ENCODE measurements at places on chromosomes 4 and X. TPM values are rescaled to one million over a fixed set of nuclear protein-coding genes. Genes with fewer than 3 reads are reported as not detected.

GRCh38 chrX:107721318-107721717 is 54.3 kb downstream of the TSC22D3 start:
- no peaks in the 10 kb centered on the region for H3K36me3 ChIP-seq
- H3K27me3 ChIP-seq, result peaks cover 26% of the 10 kb centered on the region
- H3K4me1 ChIP-seq, result peaks cover 2% of the 10 kb centered on the region
- H3K4me3 ChIP-seq, result no peak overlapping the region
- H3K27ac ChIP-seq, result no peak overlapping the region
- no peak for DNase-seq

GRCh38 chr4:46417848-46418247 is 27.9 kb upstream of the GABRA2 start:
- no peak overlapping the region for H3K27ac ChIP-seq
- DNase-seq, result no peak
- no peaks in the 10 kb centered on the region for H3K4me1 ChIP-seq
- no peaks in the 10 kb centered on the region for H3K27me3 ChIP-seq
- no peaks in the 10 kb centered on the region for H3K36me3 ChIP-seq
- H3K4me3 ChIP-seq, result no peak overlapping the region

DNA sequence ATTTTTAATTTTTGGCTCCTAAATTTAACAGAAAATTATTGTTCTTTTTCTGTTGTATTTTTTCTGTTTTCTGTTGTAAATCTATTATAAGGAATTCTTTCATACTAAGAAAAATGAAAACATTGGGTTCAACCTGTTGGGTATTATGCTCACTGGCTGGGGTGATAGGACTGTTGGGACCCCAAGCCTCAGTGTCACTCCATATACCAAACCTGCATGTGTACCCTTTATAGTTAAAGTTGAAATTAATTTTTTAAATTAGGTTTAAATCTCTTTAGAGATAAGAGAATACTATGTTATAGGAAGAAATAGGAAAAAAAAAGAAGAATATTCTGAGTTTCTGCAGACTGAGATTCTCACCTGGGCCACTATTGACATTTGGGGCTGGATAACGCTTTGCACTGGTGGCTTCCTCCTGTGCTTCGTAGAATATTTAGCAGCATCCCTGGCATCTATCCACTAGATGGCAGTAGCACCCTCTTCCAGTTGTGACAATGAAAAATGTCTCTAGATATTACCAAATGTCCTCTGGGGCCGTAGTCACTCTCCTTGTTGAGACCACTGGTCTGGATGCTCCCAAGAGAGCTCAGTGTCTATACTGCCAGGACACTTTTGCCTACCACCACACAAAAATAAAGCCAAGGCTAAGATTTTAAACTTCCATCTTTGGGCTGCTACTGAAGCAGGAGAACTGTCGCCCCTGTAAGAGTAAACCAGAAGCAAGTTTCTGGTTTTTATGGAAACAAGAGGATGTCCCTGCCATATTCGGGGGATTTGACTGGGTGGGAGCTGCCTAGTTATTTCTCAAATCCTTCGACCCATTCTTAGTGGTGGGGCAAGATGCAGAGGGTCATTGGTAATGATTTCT is 22.4 kb upstream of the CLTRN start:
- H3K27me3 ChIP-seq, result no peaks in the 10 kb centered on the region
- no peak overlapping the region for H3K4me3 ChIP-seq
- H3K36me3 ChIP-seq, result peaks cover 11% of the 10 kb centered on the region
- H3K27ac ChIP-seq, result no peak overlapping the region
- H3K4me1 ChIP-seq, result no peaks in the 10 kb centered on the region

DNA sequence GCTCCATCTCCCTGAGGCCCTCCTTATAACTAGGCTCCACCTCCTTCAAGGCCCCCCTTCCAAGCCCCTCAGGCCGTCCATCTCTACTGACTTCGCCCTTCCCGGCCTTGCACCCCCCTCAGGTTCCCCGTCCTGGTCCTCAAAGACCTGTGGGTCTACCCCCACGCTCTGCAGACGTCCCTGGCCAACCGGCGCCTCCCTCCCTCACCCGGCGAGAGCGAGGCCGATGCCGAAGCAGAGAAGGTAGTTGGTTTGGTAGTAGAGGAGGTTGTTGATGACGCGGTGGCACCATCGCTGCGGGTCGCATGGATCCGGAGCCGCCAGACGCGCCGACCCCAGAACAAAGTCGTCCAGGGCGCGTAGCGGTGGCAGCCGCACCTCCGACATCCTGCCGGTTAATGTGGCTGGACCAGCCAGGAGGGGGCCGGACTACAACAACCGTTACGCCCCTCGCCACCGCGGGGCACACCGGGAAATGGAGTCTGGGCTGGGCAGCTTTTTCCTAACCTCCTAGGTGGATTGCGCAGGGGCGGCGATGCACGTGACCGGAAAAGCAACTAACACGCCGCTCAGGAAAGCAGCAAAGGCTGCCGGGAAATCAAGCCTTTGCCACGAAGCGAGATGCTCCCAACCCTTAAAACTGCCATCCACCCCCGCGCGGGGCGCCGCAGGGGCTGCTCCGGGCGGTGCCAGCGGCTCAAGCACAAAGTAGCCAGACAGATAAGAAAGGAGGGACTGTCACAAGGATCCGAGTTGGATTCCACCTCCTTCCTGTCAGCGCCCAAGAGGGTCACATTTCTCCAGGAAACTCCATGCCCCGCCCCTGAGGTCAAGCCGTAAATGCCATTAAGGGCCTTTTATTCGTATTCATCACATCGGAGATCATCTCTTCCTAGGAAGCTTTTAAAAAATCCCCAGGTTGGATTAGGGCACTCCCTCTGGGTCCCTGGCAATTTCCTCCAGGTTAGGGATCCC is at the start of gene PRAF2:
PRAF2 (minus strand) TSS at position 402 of the 975 bp plus-strand sequence; CDS start at position 387, 15 bp downstream.
- peaks cover 16% of the 10 kb centered on the region for H3K36me3 ChIP-seq
- no peaks in the 10 kb centered on the region for H3K27me3 ChIP-seq
- H3K27ac ChIP-seq, result peak within 1 kb of the TSS; percentile 77
- peaks cover under 1% of the 10 kb centered on the region for H3K4me1 ChIP-seq
- H3K4me3 ChIP-seq, result peak within 1 kb of the TSS; percentile 85

GRCh38 chrX:50483283-50483682 is 12.7 kb upstream of the DGKK start:
- no peaks in the 10 kb centered on the region for H3K4me1 ChIP-seq
- H3K36me3 ChIP-seq, result no peaks in the 10 kb centered on the region
- no peak overlapping the region for H3K27ac ChIP-seq
- DNase-seq, result no peak
- H3K27me3 ChIP-seq, result no peaks in the 10 kb centered on the region

DNA sequence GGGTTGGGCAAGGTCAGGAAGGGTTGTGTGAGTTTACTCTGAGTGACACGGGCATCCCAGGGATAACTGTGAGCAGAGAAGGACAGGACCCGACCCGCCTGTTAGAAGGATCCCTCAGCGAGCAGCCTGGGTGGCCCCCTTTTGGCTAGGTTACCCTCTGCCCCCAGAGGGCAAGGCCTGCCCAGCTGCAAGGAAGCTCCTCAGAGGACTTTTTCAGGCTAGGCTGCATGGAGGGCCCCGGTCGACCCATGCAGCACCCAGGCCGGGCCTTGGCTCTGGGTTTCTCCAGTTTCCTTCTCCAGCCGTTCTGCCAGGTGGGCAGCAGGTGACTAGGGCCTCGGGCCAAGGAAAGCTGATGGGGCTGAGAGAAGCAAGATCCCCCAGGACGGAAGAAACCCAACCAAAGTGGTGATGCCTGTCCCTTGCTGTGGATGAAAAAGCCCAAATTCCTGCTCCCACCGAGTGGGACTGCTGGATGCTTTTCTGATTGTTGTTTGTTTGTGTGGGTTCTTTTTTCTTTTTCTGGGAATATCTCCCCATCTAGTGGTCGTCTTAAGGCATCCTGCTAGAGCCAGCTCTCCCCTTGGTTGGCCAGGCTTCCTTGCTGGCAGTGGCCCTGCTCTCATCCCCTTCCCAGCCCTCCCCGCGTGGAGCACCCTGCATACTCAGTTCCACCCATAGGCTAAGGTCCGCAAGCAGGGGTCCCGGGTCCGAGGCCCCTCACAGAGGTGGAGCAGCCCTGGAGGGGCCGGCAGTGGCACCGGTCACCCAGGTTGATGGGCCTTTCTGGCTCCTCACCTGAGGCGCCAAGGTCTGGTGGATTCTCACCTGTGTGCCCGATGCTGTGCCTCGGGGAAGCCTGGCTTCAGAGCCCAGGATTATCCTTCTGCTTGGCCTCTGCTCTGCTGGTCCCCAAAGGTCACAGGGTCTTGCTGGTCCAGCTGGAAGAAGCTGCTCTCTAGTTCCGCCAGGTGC is 1.8 kb downstream of the ZFP92 start:
- H3K36me3 ChIP-seq, result no peaks in the 10 kb centered on the region
- no peaks in the 10 kb centered on the region for H3K4me1 ChIP-seq
- peaks cover 15% of the 10 kb centered on the region for H3K27me3 ChIP-seq
- H3K4me3 ChIP-seq, result no peak overlapping the region
- no peak overlapping the region for H3K27ac ChIP-seq
- no peak for DNase-seq

GRCh38 chrX:19715711-19716638 is 171.4 kb downstream of the SH3KBP1 start:
- H3K27me3 ChIP-seq, result no peaks in the 10 kb centered on the region
- H3K36me3 ChIP-seq, result no peaks in the 10 kb centered on the region
- H3K4me3 ChIP-seq, result no peak overlapping the region
- no peak for DNase-seq

- no peaks in the 10 kb centered on the region for H3K27me3 ChIP-seq
- H3K36me3 ChIP-seq, result no peaks in the 10 kb centered on the region
- peak; percentile 27 for DNase-seq
- peaks cover 2% of the 10 kb centered on the region for H3K4me1 ChIP-seq
- H3K27ac ChIP-seq, result no peak overlapping the region
Measured at GRCh38 chrX:48961585-48962091, 4.2 kb upstream of the OTUD5 start.

GRCh38 chr4:24370421-24370820 is 213.9 kb downstream of the DHX15 start:
- no peak overlapping the region for H3K27ac ChIP-seq
- 0 out of 2 replicates have a peak, but pooled peaks cover 1% of the 10 kb centered on the region for H3K27me3 ChIP-seq
- H3K4me3 ChIP-seq, result no peak overlapping the region
- no peak for DNase-seq

- H3K36me3 ChIP-seq, result no peaks in the 10 kb centered on the region
- no peak overlapping the region for H3K4me3 ChIP-seq
- H3K27me3 ChIP-seq, result peaks cover 22% of the 10 kb centered on the region
- H3K27ac ChIP-seq, result no peak overlapping the region
- no peaks in the 10 kb centered on the region for H3K4me1 ChIP-seq
Measured at GRCh38 chrX:17040711-17041110, 94.3 kb downstream of the REPS2 start.

- H3K27ac ChIP-seq, result peak overlapping the region; percentile 64
- H3K27me3 ChIP-seq, result no peaks in the 10 kb centered on the region
- no peak overlapping the region for H3K4me3 ChIP-seq
- peak; percentile 87 for DNase-seq
Measured at GRCh38 chrX:154040307-154040756, 20.6 kb upstream of the IRAK1 start.

Gene TET2
- 25.3 TPM for total RNA-seq

Gene XAGE2
- not detected for total RNA-seq

Gene TMEM144
- total RNA-seq, result 2.2 TPM

Gene ATP6AP2
- total RNA-seq, result 76.2 TPM

Gene NAA11
- not detected for total RNA-seq

Gene MAGEA2B
- total RNA-seq, result not detected

Gene CORIN
- 20.3 TPM for total RNA-seq

Gene AMTN
- not detected for total RNA-seq

Gene DRP2
- 6.9 TPM for total RNA-seq

Gene TMEM31
- total RNA-seq, result not detected

Gene SUPT20HL1
- not detected for total RNA-seq

Gene GLRA3
- total RNA-seq, result not detected
